Stimulated activated CD4-positive, alpha-beta T cell treated with anti-CD3 and anti-CD28 coated beads, Interleukin-4, amount 100 ng/mL, for 4 hours (primary cell): ENCODE measurements at places on chromosomes 16 and 17.

DNA sequence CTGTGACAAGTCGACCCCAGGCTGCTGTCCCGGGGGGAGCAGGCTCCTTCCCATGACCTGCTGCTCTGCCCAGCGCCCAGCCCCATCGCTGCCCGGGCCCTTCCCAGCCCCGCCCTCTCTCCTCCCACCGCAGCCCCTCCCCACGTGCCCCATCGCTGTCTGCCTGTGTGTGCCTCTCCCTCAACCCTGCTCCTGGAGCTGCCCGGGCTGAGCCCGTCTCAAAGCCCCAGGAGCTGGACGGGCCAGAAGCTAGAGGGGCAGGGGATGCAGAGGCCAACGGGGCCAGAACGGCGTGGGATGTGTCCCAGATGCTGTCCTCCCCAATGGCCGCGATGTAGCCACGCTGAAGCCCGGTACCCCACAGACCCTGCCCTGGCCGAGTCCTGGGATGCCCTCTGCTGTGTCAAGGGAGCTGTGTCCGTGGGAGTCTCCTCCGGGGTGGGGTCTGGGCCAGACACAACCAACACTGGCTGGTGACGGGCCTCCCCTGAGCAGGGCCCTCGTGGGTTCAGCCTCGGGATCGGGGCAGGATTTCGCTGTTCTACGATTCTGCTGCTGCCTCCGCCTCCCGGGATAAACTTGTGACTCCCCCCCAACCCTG lies 118.2 kb upstream of the ZNF750 start:
- DNase-seq = no peak

DNA sequence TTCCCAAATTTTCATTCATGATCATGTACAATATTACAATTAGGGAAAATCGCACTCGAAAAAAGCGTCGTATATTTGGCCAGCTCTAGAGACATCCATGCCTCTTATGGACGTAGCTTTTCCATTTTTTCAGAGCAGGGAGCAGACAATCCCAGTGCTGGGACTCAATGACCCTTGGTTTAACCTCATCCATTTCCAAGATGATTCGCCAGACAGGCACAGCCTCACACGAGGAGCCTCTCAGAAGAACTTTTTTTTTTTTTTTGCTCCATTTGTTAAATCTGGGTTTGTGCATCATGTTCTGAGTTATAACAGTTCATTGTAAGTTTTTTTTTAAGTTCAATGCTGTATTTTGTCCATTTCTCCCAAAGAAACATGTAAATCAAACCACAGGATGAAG lies 92.1 kb downstream of the ZDHHC7 start:
- DNase-seq = no peak

DNA sequence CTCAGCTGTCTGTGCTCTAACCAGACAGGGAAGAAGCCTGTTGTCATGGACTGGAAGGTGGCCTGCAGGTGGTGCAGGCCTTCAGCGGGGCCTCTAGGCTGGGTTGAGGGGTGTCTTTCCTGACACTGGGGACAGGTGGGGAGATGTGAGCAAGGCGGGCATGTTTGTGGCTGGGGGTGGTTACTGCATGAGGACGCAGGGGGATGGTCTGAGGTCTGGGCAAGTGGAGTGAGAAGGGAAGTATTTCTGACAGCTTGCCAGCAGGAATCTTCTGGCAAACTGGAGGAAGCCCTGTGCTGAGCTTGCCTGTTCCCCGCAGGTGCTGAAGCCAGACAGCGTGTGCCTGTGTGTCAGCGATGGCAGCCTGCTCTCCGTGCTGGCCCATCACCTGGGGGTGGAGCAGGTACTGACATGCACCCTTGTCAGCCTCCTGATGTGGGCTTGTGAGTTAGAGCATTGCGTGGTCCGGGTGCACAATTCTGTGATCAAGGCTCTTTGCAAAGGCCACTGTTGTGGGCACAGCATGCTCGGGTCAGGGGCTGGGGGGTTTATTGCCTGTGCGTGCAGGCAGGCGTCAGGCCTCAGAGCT lies 36.2 kb downstream of the PRMT7 start:
- DNase-seq = no peak

GRCh38 chr16:72189865-72190371 lies 18.0 kb upstream of the PMFBP1 start:
- DNase-seq = no peak

DNA sequence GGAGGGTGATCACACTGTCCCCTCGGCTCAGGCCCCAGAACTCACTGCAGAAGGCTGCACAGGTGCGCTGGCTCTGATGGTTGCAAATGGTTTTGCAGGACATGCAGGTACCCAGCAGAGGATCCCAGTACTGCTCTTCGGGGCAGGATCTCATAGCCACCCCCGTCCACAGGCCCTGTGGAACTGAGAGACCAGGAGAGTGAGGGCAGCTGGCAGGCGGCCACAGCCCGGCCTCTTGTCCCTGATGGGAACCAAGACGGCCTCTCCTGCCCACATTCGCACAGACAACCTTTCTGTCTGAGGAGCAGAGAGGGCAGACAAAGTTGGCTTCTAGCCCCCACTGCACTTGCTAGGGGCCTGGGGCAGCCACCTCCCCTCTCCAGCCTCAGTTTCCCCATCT lies 19.5 kb downstream of the TNFRSF13B start:
- DNase-seq = no peak

- no peak for DNase-seq
These were observed 486.5 kb downstream of the CDH13 start for GRCh38 chr16:83113317-83113716.

GRCh38 chr16:67992661-67993206 lies 6.5 kb downstream of the DPEP2 start:
- DNase-seq = no peak

DNA sequence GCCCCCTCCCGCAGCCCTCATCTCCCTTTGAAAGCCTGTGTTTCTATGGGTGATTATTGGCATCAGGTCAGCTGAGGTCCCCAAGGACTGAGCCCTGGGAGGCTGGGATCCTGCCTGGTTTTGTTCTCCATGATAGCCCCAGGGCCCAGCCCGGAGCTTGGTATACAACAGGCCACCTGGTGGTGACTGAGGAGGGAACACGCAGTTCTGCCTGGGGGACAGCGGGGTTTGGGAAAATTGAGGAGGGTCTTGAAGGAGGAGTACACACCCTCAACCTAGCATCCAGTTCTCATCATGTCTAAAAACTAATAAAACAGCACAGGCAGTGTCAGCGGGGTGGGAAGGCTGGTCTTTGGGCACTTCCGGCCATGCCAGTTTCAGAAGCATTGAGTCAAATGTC lies 335.1 kb downstream of the CPPED1 start:
- no peak for DNase-seq

DNA sequence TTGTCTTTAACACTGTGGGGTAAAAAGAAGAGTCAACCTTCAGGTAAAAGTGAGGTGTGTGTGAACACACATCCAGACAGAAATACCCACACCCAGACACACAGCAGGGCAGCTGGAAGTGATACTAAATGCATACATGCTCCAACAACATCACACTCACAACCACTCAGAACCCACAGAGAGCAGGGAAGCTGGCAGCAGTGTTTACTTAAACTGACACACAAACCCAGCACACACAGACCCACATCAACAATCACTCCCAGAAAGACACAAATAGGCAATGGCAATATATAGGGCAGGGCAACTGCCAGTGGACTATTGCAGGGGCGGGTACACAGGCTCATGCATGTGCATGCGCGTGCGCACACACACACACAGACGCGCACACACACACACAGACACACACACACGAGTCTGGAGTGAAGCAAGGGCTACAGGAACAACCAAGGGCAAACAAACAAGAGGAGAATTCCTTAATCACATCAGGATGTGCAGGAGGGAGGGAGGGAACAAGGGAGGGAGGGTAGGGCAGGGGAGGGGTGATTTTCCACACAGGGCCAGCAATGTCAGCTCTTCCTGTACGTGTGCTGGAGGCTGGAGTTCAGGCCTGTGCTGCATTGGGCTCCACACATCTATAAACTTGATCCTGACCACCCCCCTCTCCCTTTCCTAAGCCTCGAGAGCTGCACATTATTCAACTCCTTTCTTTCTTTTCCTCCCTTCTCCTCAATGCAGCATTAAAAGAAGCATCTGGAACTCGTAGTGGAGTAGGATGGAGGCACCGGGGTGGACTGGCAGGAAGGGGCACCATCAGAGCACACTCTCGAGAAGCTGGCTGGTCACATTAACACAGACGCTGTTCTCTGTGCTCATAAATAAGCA lies 30.1 kb downstream of the HIC1 start:
- DNase-seq = no peak

GRCh38 chr17:50499721-50500120 lies 8.5 kb upstream of the MYCBPAP start:
- DNase-seq = no peak

DNA sequence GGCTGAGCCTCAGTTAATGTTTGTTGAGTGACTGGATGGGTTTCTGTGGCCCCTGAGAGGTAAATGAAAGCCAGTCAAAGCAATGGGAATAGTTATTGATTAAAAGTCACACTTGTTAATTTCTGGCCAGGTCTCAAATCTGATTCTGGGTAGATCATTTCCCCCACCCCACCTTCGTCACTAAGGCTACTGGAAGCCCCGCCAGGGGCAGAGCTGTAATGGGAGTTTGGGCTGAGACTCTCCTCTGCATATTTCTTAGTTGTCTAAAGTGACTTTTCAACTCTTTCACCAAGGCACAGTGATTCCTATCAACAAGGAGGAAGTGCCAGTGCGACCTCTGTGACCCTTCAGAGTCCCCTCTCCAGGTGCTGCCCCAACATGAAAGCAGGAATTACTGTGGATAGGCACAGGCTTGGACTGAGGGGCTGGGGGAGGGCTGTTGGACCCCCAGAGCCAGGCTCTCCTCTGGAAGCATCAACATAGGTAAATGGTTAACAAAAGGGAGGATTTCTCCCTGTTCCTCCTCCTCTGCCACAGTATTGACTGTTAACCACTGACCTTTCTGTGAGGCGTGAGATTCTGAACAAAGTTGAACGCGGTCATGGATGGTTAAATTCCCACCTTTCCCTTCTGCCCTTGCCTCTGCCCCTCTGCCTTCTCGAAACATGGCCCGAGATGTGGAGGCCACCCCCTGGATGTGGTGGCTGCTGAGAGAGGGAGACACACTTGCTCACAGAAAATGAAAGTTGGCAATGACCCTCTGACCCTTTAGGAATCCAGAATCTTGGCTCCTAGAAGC lies 20.8 kb upstream of the TBX2 start:
- no peak for DNase-seq

DNA sequence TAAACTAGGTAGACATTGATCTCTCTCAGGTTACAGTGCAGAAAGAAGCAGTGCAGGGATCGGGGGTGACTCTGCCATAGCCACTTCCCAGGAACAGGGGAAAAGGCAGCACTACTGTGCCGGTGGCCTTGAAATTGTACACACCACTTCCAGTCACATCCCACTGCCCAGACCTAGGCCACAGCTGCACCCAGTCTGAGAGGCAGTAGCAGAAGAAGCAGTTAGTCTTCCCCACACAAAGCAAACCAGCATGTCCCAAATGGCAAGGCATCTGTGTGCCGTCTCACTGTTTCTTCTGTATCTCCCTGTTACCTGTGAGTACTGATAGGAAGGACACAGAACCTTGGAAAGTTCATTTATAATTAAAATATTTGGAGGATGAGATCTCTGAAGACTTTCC lies 47.0 kb downstream of the TMC6 start:
- DNase-seq = no peak

GRCh38 chr16:85568519-85568918 lies 44.6 kb upstream of the GSE1 start:
- DNase-seq = no peak

DNA sequence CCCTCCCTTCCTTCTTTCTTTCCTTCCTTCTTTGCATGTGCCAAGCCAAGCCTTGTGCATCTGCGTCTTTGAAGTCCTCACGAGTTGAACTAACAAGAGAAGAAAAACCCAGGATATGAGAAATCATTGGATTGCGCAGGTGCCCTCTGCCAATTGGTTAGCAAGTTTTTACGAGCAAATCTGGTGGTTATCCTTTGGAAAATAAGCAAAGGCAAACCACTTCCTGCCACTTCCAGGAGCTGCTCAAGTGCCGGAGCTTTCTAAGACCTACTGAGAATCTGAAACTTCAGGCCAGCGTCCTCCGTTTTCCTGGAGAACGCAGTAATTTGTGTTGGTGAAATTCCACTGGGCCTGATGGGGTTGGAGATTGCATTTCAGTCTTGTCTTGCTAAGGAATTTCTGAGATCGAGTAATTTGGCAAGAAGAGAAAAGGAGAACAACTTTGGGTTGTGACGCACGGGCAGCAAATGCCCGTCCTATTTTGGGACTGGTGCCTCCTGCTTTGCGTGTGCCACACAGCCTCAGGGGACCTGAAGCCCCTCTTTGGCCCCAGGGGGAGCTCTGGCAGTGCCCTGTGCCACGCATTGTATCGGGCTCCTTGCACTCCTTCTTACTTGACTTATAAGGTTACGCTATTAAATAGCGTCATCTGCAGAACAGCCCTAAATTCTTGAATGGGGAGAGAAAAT lies 56.4 kb downstream of the CMIP start:
- DNase-seq = no peak

- no peak for DNase-seq
These were observed 1251.2 kb upstream of the CDH8 start for GRCh38 chr16:63287401-63287800.

- no peak for DNase-seq
These were observed 4.5 kb upstream of the MMP28 start for GRCh38 chr17:35799942-35800341.

GRCh38 chr17:18025945-18026776 lies 12.8 kb downstream of the ATPAF2 start:
- no peak for DNase-seq

DNA sequence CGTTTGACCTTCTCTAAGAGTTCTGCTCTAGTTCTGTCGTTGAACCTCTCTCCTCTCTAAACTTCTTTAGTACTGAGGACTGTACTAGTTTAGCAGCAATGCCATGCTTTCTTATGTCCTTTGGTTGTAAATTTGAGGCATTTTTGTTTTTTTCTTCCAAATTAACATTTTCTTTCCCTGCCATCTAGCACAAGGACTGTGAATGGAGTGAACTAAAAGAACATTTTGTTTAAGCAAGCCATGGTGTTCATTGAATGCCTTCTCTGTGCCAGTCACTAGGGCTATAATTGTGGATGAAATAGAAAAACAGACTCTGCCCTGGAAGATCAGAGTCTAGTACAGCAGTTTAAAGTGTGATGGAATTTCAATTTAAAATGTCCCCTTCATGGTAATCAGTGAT lies 137.9 kb downstream of the FTO start:
- no peak for DNase-seq

DNA sequence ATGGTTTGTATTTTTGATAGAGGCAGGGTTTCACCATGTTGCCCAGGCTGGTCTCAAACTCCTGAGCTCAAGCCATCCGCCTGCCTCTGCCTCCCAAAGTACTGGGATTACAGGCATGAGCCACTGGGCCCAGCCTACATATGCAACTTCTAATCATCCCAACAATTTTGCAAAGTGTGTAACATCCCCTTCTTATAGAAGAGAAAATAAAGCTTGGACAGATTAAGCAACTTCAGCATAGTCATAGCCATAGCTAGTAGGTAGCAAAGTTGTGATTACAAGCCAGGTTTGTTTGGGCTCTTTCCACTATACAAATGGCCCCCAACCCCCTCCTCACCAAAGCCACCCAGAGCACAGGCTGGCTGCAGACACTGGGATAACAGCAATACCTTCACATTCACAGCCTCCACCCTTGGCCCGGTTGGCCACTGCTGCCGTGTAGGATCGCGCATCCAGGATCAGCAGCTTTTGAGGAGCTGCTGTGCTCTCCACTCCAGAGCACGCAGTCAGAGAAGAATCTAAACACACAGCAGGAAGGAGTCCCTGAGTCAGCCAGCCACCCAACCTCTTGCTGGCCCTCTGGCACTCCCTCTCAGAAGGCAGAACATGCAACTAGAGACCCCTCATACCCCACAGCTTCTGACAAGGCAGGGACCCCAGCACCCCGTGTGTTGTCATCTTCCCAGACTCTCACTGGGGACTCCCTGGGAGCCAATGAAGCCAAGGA lies 7.9 kb downstream of the MTMR4 start:
- no peak for DNase-seq
